ENCODE measurements at places on chromosomes 3 and 15.

GRCh38 chr15:64535460-64536243 is 75.3 kb downstream of the ZNF609 start:
- DNase-seq, result no peak

- no peak for DNase-seq
These were observed 38.7 kb upstream of the ROBO2 start for GRCh38 chr3:77001062-77001701.

DNA sequence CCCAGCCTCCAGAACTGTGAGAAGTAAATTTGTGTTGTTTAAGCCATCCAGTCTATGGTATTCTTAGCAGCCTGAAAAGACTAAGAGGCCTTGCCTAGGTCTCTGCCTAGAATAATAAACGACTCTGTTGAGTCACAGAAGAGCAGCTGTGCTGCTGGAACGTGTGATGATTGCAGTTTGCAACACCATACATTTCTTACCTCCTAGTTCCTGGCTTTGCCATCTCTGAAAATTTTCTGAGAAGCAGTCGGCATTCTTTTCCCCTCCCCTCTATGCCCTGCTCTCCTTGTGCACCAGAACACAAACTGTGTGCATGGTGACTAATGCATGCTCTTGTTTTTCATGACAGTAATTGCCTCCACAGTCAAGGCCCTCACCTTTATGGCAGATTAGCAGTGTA is 301.3 kb downstream of the IL20RB start:
- DNase-seq, result peak; percentile 6

- peak; percentile 41 for DNase-seq
These were observed 294.2 kb upstream of the TBL1XR1 start for GRCh38 chr3:177491296-177492032.

- DNase-seq, result no peak
These were observed 172.0 kb downstream of the TCF12 start for GRCh38 chr15:57090496-57090859.

GRCh38 chr15:25931851-25932250 is 68.7 kb upstream of the ATP10A start:
- peak; percentile 20 for DNase-seq

DNA sequence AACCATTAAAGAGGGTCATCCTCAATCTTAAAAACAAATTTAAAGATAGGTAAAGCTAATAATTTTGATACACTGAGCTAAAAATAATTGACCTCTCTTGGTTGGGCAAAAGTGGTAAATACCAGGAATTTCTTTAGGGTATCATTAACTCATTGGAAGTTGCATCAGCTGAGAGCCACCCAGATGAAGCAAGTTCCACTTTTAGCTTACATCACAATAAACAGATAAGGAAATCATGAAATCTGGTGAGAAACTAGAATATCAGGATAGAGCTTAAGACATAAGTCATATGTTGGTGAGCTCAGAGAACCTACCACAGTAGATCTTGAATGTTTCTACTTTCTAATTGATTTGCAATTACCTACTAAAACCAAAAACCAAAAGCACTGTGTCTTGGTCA is 97.4 kb upstream of the SLC2A2 start:
- DNase-seq, result peak; percentile 24

DNA sequence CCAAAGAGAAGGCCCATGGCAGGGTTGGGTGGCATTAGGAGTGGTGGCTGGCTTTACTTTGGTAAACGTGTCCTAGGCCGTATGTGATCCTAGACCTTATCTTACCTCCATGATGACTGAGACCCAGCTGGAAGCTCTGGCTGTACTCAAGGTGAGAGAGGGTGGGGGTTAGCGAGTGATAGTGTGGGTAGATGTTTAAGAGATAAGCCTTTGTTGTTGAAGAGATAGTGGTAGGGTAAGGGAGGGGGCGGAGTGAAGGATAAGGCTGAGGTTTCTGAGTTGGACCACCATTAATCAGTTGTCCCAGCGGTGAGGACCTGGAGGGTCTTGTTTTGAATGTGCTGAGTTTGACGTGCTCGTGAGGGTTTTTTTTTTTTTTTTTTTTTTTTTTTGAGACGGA is 61.5 kb upstream of the ULK4 start:
- DNase-seq, result no peak

GRCh38 chr15:26525096-26525495 is 247.8 kb downstream of the GABRB3 start:
- no peak for DNase-seq

GRCh38 chr15:51401872-51402517 is 60.5 kb downstream of the GLDN start:
- peak; percentile 26 for DNase-seq

DNA sequence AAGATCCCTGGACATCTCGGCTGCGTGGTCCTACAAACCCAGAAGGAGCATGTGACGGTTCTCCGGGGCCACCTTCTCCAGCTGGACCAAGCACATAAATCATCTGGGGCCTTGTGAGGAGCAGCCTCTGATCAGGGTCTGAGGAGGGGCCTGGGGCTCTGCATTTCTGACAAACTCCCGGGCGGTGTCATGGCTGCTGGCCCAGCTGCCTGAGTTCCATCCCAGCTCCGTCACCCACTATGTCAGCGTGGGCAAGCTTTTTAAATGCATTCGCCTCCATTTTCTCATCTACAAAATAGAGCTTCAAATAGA is 126.3 kb upstream of the MEF2A start:
- no peak for DNase-seq

DNA sequence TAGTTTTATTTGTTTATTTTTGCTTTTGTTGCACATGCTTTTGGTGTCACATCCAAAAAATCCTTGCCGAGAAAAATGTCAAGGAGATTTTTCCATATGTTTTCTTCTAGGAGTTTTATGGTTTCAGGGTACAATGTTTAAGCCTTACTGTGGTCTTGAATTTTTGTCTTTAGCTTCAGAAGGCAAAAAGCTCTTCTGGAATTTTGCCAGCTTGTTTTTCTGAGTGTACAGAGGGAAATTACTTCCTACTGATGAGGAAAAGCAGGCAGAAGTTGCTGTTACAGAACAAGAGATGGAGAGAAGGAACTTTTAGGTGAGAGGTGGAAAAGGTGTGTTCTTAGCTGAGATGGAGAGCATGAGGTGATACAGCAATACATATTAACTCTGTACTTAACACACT is 59.6 kb downstream of the UBE2E2 start:
- no peak for DNase-seq

DNA sequence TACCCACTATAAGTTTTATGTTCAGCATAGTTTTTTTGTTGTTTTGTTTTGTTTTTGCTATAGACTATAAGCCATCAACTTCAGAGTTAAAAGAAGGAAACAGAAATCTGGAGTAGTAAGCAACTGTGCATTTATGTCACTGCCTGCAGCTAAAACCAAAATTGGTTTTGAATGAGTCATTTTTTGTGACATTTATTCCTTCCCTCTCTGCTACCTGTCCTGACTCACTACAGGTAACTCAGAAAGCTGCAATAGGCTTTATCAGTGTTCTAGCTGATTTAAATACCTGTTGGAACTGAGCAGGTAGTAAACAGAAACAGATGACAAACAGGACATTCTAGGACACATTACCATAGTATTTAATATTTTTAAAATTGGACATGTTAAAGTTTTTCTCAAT is 393.3 kb upstream of the WNT5A start:
- DNase-seq, result no peak
